ENCODE measurements at places on chromosomes 1 and 21.

GRCh38 chr21:36773117-36773516 is 74.2 kb downstream of the SIM2 start:
- DNase-seq = no peak

DNA sequence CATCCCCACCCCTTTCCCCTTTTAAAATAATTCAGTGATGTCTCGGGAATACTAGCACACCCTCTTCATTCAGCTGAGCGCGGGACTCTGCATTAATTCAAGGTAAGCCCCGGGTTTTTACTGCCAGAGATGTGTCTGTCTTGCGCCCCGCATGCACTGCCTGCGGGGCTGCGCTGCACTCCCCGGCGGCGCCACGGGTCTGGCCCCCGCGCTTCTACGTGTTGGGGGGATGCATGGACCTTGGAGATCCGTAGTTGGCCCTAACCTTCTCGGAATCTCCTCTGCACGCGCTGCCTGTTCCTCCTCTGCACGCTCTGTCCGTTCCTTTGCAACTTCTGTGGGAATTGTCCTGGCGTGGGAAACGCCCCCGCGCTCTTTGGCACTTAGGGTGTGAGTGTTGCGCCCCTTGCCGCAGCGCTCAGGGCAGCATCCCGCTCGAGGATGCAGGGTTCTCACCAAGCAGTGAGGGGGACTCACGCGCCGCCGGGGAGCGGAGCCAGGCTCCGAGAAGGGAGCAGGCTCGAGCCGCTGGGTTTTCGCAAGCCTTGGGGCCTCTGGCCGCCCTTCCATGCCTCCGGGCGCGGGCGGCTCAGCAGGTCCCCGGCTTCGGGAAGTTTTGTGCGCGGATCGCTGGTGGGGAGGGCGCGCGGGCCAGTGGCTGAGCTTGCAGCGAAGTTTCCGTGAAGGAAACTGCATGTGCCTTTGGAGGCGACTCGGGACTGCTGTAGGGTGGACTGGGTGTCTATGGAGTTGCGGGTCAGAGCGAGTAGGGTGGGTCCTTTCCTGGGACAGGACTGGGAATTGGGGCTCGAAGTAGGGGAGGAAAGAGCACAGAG is 165.1 kb upstream of the CACNA1E start:
- no peak for DNase-seq

DNA sequence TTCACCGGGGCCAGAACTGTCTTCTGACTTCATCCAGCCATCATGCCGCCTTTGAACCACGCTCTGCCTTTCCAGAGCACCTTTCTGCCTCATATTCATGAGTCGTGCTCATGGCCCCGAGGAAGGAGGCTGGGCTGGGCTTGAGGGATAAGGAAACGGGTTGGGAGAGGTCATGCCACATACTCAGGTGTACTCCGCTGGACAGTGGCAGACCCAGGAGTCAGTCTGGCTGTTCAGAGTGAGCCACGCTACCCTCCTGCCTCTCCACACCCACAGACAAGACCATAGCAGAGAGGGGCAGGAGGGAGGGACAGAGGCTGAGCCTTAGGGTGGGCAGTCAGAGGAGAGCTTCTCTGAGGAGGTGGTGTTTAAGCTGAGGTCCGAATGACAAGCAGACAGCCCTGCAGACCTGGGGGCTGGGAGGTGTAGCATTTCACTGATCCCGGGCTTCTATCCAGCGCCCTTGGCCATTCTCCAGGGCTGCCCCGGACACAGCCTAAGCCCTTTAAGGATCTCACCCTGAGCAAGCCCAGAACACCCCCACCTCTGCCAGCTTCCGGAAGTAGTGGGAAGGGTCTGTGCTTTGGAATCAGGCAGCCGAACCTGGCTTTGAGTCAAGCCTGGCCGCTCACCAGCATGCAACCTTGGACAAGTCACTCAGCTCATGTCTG is 102.3 kb downstream of the LACTBL1 start:
- no peak for DNase-seq

GRCh38 chr21:36162631-36163030 is 6.0 kb downstream of the DOP1B start:
- DNase-seq = no peak

- no peak for DNase-seq
Measured at GRCh38 chr1:239963856-239964255, 127.8 kb upstream of the FMN2 start.

DNA sequence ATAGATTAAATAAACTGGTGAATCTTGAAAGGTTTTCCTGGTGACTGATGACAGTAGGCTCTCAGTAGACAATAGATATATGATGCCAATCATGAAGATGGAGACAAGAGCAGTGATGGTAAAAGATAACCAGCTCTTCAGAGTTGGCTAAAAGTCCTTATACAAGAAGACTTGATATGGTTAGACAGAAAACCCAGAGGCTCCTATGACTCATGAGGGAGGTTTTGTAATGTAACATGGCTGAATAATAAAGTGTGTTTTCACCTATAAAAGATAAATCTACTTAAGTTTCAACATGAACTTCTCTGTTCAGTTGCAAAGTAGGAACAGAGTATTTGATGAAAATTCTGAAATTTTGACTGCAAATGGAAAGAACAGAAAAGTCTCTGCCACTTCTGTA is 12.7 kb upstream of the CRNN start:
- DNase-seq = no peak

DNA sequence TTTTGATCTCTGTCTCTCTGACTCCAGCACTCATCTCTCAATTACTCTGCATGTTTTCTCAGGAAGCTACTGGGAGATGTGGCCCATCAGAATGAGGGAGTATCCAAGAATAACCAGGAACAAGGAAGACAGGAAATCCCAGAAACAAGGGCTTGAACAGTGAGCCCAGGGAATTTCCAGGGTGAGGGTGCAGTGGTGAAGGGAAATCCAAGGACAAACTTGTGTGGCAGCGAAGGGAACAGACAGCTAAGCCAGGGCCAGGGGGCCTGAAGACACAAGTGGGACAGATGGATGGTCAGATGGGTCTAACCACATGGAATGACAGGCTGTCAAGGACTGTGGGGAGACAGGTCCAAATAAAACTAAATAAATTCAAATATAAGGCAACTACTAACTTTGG is 121.8 kb upstream of the ERRFI1 start:
- DNase-seq = no peak

GRCh38 chr1:219660666-219661463 is 48.0 kb upstream of the ZC3H11B start:
- DNase-seq = peak; percentile 42

GRCh38 chr1:83691953-83692500 is 306.9 kb downstream of the TTLL7 start:
- no peak for DNase-seq

GRCh38 chr1:47827109-47827508 is 170.1 kb downstream of the TRABD2B start:
- DNase-seq = no peak

DNA sequence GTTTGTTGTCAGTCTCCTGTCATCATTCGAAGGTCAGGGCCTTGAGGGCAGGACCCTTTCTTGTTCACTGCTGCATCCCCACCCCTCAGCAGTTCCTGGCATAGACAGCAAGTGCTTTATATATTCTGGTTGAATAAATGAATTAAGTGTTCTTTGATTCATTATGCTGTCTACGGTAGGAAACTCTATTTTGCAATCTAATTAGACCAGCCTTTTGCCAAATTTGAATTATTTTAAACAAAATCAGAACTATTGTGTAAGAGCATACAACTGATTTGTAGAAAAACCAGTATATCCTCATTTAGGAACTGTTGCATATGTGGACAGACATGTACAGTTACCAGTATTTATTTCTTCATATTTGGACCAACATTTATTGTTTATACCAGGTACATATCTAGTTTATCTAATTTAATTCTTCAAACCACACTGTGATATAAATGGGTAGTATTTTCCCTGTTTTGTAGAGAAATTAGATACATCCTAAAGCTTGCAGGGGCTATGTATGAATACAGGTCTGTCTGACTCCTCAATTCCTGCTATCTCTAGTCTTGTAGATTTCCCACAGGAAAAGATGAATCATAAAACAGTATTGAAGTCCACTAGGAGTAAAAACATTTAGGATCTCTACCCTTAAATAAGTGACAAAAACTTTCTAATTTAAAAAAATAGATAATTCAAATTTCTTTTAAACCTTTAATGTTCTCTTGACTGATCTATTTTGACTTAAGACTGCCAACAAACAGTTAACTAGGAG is 10.4 kb downstream of the MGST3 start:
- DNase-seq = no peak

- no peak for DNase-seq
Measured at GRCh38 chr1:190084552-190084951, 393.1 kb downstream of the BRINP3 start.

GRCh38 chr1:8794605-8795004 is 22.8 kb downstream of the RERE start:
- DNase-seq = no peak

GRCh38 chr1:145949219-145949618 is 8.6 kb downstream of the LIX1L start:
- DNase-seq = no peak

GRCh38 chr1:154386643-154387352 is 18.3 kb upstream of the IL6R start:
- no peak for DNase-seq

- no peak for DNase-seq
Measured at GRCh38 chr1:216710055-216710454, 13.2 kb downstream of the ESRRG start.

- no peak for DNase-seq
Measured at GRCh38 chr1:40439247-40439646, 11.0 kb upstream of the ZFP69B start.

GRCh38 chr1:8527941-8528340 is 210.0 kb downstream of the SLC45A1 start:
- DNase-seq = no peak

DNA sequence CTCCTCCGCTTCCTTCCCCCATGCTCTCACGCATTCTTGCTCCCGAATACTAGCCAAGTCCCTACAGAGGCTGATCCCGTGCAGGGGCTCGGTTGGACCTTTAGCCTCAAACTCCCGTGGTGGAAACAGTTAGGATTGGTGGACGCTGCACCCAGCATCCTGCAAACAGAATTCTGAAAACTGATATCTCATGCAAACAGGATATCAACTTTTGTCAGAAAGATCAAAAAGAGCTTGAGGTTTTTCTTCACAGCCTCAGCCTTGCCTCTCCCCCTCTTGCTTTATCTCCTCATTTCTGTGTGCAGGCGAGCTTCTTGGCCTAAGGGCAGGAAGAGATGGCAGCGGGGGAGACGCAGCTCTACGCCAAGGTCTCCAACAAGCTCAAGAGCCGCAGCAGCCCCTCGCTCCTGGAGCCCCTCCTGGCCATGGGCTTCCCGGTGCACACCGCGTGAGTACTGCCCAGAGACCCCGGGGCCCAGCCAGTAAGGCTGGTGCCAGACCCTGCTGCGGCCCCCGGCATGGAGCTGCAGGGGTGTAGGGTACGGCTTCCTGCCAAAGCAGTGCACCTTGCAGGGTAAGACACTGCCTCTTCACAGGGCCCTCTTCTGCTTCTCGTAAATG is at the start of gene UBASH3A:
Gene UBASH3A (plus strand): TSS at position 292 of the 621 bp plus-strand sequence. CDS start 44 bp downstream, at position 336.
- DNase-seq = no peak

DNA sequence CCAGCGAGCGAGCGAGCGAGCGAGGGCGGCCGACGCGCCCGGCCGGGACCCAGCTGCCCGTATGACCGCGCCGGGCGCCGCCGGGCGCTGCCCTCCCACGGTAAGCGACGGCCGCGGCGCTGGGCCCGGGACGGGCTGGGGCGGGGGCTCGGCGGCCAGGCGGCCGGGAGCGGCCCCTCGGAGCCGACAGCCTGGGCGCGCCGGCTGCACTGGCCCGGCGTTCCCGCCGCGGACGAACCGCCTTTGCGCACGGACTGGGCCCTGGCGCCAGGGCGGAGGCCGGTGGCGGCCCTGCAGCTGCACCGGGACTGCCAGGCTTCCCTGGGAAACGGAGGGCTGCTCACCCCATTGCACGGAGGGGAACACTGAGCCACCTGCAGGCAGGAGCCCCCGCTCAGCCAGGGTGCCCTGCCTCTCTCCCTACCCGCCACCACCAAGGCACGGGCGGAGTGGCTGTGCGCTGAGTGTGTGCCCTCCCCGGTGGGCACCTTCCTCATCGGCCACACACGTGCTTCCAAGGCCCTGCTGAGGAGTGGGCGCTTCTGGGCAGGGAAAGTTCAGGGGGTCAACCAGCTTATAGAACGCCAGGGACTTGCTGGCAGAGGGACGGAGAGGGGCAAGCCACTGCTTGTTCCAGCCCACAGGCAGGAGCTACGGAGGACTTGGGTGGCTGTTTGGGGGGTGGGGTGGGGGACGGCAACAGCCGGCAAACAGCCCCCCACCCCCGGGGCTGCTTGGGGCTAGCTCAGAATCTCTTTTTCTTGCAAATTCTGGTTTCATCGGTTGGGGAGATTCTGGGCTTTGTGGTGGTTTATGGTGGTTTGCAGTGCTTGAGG is 532 bp downstream of the CSF1 start:
- no peak for DNase-seq

- DNase-seq = no peak
Measured at GRCh38 chr21:27681038-27681437, 714.1 kb upstream of the ADAMTS5 start.

- DNase-seq = peak; percentile 87
Measured at GRCh38 chr1:69911301-69911801, 294.0 kb downstream of the LRRC40 start.

GRCh38 chr1:44688760-44689446 is 14.4 kb downstream of the ARMH1 start:
- DNase-seq = no peak

- no peak for DNase-seq
Measured at GRCh38 chr1:218748071-218748470, 402.9 kb downstream of the TGFB2 start.

DNA sequence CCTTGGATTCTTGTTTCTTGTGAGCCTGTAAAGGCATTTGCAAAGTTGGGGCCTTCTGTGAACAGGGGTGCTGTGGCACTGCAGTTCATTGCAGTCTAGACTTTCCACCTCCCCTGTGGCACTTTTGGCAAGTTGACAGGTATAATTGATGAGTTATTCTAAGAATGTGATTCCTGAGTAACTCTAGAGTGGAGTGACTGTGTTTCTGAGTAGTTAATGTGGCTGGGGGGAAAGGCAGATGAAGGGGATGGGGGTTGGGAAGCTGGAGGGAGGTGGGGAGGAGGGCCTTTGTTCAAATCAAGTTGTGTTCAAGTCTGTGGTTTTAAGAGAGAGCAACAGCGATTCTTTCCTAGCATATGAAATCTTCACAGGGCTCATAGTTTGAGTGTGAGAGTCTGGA is 32.9 kb downstream of the PBX1 start:
- DNase-seq = no peak
